ENCODE measurements at places on chromosomes 11 and 22. TPM values are rescaled to one million over a fixed set of nuclear protein-coding genes. Genes with fewer than 3 reads are reported as not detected.

The APOA1 gene
- 2.9 TPM for total RNA-seq

The KCNJ11 gene
- total RNA-seq, result 12.9 TPM

The IRAG1 gene
- total RNA-seq, result 4.1 TPM

The SOX10 gene
- 2.2 TPM for total RNA-seq

The OR4A47 gene
- total RNA-seq, result not detected

The NPTXR gene
- total RNA-seq, result 2.2 TPM

The GAL3ST1 gene
- total RNA-seq, result 3.0 TPM

The P2RX3 gene
- total RNA-seq, result 1.5 TPM

The ALX4 gene
- 3.7 TPM for total RNA-seq

The TCF20 gene
- total RNA-seq, result 13.7 TPM

The CARD16 gene
- total RNA-seq, result 8.3 TPM

Measured in muscle of leg (tissue), 16 donors.